ENCODE measurements at places on chromosomes 11 and 22.

GRCh38 chr11:119416606-119417580, 6.1 kb downstream of the THY1 start:
- no peak for DNase-seq

GRCh38 chr11:24779791-24780190, 282.9 kb downstream of the LUZP2 start:
- no peak for DNase-seq

GRCh38 chr11:114972105-114972504, 293.8 kb downstream of the NXPE2 start:
- DNase-seq, result no peak

- DNase-seq, result no peak
Observed at GRCh38 chr22:49240472-49240871, 587.2 kb downstream of the BRD1 start.

DNA sequence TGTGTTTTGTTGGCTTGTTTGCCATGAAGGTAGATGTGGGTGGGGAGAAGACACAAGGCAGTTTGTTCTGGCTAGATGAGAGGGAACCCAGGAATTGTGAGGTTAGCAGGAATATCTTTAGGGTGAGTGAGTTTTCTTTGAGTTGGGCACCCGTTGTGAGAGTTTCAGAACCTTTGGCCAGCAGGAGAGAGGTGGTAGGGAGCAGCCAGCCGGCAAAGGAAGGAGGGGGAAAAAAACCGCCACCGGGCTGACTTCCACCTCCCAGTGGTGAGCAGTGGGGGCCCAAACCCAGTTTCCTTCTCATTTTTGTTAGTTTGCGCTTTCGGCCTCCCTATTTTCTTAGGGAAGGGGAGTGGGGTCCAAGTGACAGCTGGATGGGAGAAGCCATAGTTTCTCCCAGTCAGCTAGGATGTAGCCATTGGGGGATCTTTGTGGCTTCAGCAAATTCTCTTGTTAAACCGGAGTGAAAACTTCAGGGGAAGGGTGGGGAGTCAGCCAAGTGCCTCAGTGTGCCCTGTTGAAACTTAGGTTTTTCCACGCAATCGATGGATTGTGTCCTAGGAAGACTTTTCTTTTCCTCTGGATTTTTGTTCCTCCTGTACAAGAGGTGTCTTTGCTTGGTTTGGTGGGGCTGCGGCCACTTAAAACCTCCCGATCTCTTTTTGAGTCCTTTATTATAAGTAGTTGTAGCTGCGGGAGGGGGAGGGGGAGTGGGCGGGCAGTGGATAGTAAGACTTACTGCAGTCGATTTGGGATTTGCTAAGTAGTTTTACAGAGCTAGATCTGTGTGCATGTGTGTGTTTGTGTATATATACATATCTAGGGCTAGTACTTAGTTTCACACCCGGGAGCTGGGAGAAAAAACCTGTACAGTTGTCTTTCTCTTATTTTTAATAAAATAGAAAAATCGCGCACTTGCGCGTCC, 1.1 kb upstream of the GCAT start:
- DNase-seq, result no peak

- no peak for DNase-seq
Observed at GRCh38 chr11:119445379-119445778, 22.4 kb upstream of the THY1 start.

DNA sequence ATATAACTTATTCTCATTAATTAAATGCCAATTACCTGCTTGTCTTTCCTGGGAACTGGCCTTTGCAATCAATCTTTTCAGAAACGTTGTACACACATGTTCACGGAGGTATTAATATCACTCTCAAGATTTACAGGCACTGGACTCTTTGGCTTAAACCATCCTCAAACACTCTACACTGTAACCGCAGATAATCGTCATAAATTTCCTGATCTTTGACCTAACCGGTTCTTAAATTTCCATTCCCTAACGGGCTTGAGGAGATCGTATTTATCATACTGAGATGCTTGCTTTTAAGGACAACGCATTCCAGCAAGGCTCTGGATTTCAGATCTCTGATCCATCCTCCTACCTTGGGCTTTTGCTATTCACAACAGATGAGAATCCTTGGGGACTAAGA, 72.8 kb downstream of the ARL14EP start:
- no peak for DNase-seq

GRCh38 chr11:19650467-19650866, 62.2 kb upstream of the NAV2 start:
- no peak for DNase-seq

- no peak for DNase-seq
Observed at GRCh38 chr11:102780491-102780918, at the start of gene MMP10. Gene MMP10, minus strand, starts transcription at chr11:102780628. Its CDS starts 37 bp downstream, at chr11:102780591.

DNA sequence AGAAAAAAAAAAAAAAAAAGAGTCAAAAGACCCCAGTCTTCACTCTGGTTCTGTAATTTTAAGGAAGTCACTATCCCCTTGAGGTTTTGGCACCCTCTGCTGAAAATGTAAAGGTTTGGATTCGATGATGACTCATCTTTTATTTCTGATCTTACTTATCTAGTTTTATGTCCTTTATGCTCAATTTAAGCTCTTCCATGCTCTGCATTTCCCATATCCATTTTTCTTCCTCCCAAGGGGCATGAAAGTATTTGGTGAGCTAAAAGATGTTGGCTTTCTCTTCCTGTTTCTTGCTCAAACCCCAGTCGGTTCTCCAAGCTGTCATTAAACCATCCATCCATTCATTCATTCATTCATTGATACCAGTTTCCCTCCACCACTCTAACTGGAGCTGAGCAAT, 61.0 kb upstream of the CDON start:
- no peak for DNase-seq
